ENCODE measurements at places on chromosomes 5 and 9. TPM values are rescaled to one million over a fixed set of nuclear protein-coding genes. Genes with fewer than 3 reads are reported as not detected.

DNA sequence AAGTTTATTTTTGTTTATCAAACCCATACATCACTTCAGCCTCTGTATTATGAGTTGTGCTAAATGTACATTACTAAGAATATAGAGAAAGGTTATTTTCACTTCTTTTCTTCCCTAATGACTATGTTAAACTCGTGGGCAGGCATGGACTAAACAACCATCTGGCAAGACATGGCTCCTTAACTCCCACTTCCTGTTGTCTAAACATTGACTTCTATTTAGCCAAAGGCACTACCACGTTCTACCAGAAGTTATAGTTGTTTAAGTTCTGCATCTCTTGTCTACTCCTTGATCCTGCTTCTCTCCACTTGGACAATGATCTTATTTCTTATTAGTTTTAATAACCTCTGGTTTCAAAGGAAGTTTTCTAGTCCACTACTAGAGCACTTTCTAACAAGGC lies 136.1 kb downstream of the MACIR start:
- H3K36me3 ChIP-seq: no peaks in the 10 kb centered on the region
- H3K27me3 ChIP-seq: no peaks in the 10 kb centered on the region
- no peak overlapping the region for H3K4me3 ChIP-seq
- DNase-seq: no peak
- no peak overlapping the region for H3K27ac ChIP-seq

DNA sequence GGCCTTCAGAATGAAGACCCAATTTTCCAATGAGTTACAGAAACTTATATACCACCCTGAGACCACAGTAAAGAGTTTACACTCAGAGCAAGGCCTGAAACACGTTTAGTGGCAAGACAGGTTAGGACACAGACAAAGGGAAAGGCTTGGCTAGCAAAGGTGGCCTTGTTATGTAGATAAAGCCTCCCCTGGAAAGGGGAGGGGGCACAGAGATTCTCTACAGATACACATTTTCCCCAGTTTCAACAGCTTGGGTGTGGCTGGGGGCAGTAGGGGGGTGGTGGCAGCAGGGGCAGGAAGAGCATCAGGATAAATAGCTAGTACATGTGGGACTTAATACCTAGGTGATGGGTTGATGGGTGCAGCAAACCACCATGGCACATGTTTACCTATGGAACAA lies 51.9 kb upstream of the PPP1R2B start:
- H3K4me3 ChIP-seq: no peak overlapping the region
- no peak overlapping the region for H3K27ac ChIP-seq
- peaks cover 11% of the 10 kb centered on the region for H3K4me1 ChIP-seq
- peaks cover 5% of the 10 kb centered on the region for H3K27me3 ChIP-seq

DNA sequence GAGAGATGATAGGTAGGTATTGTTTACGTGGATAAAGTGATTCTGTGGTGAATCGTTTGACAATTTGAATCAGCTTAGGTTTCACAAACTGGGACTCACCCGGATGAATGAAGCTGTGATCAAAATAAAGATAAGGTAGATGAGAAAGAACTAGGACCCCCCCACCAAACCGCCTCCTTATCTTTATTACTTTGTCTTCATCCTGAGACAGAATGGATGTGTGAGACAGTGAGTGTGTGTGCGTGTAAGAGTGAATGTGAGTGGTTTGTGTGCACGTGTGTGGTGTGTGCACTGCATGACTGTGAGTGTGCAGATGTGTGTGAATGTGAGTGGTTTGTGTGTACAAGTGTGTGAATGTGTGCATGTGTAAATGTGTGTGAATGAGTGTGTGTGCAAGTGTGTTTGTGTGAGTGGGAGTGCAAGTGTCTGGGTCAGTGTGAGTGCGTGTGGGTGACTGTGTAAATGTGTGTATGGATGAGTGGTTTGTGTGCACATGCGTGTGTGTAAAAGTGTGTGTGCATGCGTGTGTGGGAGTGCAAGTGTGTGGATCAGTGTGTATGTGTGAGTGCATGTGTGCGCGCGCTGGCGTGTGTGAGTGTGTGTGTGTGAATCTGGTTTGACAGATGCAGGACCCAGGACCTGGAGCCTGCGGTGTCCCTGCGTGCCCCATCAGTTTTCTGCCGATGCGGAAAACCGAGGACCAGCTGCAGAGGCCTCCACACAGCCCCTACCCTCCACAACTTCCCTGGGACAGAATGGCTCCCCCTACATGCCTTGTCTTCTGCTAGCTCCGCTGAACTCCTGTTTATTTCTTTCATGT lies 11.4 kb upstream of the ENG start:
- no peaks in the 10 kb centered on the region for H3K36me3 ChIP-seq
- no peak for DNase-seq
- no peak overlapping the region for H3K4me3 ChIP-seq
- no peaks in the 10 kb centered on the region for H3K27me3 ChIP-seq
- peak overlapping the region; percentile 50 for H3K27ac ChIP-seq

DNA sequence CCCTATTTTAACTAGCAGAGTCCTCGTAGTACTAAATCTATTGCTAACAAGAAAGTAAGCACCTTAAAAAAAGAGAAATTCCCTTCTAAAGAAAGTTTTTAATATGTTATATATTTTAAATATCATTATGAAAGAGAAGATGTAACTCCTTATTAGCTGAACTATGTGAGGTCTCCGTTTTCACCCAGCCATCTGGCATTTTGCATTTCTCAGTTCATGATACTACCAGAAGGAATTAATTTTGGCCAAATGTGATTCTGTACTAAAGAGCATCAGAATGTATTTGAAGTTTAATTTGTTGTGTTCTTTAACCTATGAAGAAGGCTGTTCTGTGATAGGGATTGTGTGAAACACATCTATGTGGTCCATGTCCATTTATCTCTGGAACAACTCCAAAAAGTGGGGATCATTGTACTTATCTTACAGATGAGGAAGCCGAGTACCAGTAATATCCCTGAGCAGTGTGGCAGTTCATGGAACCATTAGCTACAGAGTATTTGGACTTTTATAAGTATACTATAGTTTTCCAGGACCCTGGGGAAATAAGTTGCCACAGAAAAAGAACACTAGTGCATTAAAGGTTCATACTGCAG lies 29.8 kb downstream of the TNFAIP8 start:
- H3K4me3 ChIP-seq: no peak overlapping the region
- H3K4me1 ChIP-seq: peaks cover 11% of the 10 kb centered on the region
- H3K27me3 ChIP-seq: no peaks in the 10 kb centered on the region
- no peaks in the 10 kb centered on the region for H3K36me3 ChIP-seq

DNA sequence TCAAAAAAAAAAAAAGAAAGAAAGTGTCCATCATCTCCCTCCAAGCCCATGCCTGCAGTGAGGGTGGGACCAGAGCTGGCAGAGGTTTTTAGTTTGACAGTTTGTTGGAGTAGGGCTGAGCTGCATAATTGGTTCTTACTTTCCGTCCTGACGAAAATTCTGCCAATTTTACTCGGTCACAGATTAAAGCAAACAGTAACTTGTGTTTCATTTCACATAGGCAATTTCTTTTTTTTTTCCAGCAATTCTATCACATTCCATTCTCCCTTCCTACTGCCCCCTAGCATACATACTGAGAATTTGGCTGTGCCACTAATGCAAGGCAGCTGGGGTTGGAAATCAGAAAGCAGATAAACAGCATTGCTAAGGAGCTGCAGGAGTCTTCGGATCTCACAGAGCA lies 132.4 kb downstream of the FRMD3 start:
- H3K36me3 ChIP-seq: no peaks in the 10 kb centered on the region
- H3K27me3 ChIP-seq: no peaks in the 10 kb centered on the region
- DNase-seq: no peak
- no peaks in the 10 kb centered on the region for H3K4me1 ChIP-seq
- H3K4me3 ChIP-seq: no peak overlapping the region

DNA sequence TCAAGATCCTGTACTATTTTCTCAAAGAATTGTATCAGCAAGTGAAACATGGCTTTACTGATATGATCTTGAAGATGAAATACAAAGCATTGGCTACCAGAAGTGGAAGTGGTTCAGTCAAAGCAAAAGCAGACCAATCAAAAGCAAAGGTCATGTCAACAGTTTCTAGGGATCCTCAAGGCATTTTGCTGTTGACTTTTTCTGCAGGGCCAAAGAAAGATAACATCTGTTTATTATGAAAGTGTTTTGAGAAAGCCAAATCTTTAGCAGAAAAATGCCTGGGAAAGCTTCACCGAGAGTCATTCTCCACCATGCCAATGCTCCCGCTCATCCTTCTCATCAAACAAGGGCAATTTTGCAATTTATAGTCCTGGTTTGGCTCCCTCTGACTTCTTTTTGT lies 90.3 kb upstream of the ACO1 start:
- no peak overlapping the region for H3K27ac ChIP-seq
- DNase-seq: no peak
- no peaks in the 10 kb centered on the region for H3K27me3 ChIP-seq
- no peak overlapping the region for H3K4me3 ChIP-seq
- H3K36me3 ChIP-seq: no peaks in the 10 kb centered on the region

DNA sequence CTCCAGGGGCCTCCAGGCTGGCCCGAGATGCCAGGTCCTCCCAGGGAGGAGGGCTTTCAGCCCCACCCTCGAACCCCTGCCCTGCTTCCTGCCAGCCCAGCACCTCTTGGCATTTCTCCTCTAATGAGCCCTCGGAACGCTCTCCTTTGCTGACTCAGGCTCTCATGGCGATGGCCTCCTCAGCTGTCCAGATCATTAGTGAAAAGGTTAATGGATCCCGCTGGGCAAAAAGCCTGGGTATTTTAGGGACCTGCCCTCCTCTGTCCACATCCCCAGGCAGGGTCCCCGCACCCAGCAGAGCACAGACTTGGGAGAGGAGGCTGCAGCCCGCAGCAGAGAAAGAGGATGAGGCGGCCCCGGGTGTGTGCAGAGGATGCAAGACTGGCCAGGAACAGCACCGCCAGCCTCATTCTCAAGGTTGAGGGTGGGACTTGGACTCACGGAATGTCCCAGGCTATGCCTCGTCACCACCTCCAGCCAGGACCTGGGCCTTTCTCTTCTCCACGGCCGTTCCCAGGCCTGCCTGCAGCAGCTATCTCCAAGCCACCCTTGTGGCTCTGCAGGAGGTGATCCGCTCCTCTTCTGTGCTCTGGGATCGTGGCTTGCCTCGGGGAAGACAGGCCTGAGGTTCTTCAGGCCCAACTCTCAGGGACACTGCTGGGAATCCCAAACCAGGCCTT lies 23.0 kb upstream of the ADAMTS2 start:
- DNase-seq: no peak
- no peaks in the 10 kb centered on the region for H3K4me1 ChIP-seq
- H3K36me3 ChIP-seq: no peaks in the 10 kb centered on the region
- H3K27me3 ChIP-seq: no peaks in the 10 kb centered on the region

DNA sequence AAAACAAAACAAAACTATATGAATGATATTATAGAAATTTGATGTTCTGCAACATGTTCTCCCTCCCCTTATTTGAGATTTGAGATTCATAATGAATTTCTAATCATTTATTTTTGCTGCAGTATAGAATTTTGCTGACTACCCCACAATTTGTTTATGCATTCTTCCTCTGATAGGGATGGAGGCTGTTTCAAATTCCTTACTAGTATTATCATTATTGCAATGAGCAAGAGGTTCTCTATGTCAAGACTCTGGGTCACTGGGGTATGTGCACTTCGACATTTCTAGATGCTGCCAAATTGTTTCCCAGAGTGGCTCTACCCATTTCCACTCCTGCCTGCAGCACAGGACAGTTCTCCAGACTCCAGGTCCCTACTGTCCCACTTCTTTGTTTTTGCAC lies 54.9 kb upstream of the DAB2IP start:
- H3K4me3 ChIP-seq: no peak overlapping the region
- no peak overlapping the region for H3K27ac ChIP-seq
- no peaks in the 10 kb centered on the region for H3K36me3 ChIP-seq
- peaks cover 11% of the 10 kb centered on the region for H3K4me1 ChIP-seq
- no peak for DNase-seq

DNA sequence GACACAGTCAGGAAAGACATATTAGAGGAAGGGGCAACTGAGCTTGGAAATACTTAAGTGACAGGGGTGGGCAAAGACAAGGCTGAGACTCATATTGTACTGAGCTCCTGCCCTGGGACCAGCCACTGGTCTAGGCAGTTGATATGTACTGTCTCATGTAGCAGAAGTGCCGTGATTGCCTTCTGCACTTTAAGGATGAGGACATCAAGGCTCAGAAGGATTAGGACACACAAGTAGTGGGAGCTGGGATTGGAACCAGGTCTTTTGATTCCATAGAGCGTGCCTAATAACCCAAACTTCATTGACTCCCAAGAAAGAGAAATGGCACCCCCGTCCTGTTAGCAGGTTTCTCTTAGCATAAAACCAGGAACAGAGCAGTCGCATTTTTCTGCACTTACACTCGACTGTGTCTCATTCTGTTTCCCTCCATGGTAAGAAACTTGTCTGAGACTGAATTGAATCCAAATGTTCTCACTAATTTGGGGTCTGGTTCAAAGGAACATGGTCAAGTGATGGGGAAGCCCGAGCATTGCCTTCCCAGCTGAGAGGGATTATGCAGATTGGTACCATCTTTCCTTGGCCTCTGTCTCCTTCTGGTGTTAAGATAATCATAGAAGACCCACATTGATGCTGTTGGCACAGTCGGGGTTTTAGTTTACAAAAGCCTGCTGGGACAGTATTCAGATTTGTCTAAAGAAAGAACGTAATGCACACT lies 70.4 kb downstream of the ANGPTL2 start:
- no peak overlapping the region for H3K4me3 ChIP-seq
- peak; percentile 29 for DNase-seq
- H3K27me3 ChIP-seq: no peaks in the 10 kb centered on the region
- no peak overlapping the region for H3K27ac ChIP-seq

- H3K36me3 ChIP-seq: no peaks in the 10 kb centered on the region
- H3K4me1 ChIP-seq: peaks cover 7% of the 10 kb centered on the region
- no peak for DNase-seq
- H3K27ac ChIP-seq: no peak overlapping the region
- no peak overlapping the region for H3K4me3 ChIP-seq
Observed at GRCh38 chr5:168879331-168879730, 300.2 kb upstream of the PANK3 start.

GRCh38 chr9:13520069-13520468 lies 240.6 kb upstream of the MPDZ start:
- H3K36me3 ChIP-seq: no peaks in the 10 kb centered on the region
- H3K4me1 ChIP-seq: no peaks in the 10 kb centered on the region
- no peaks in the 10 kb centered on the region for H3K27me3 ChIP-seq
- DNase-seq: no peak

GRCh38 chr5:172284611-172284980 lies 1.0 kb upstream of the UBTD2 start:
- no peaks in the 10 kb centered on the region for H3K27me3 ChIP-seq
- H3K36me3 ChIP-seq: peaks cover 1% of the 10 kb centered on the region
- peak overlapping the region; percentile 78 for H3K27ac ChIP-seq
- no peaks in the 10 kb centered on the region for H3K4me1 ChIP-seq
- peak overlapping the region; percentile 77 for H3K4me3 ChIP-seq

GRCh38 chr5:95554331-95554646 lies 488 bp downstream of the SKIC3 start:
- H3K36me3 ChIP-seq: peaks cover 18% of the 10 kb centered on the region
- peak overlapping the region; percentile 99 for H3K4me3 ChIP-seq
- DNase-seq: no peak

SPATA31C2 gene
- total RNA-seq: not detected

DDX46 gene
- total RNA-seq: 86.5 TPM

RAI14 gene
- total RNA-seq: 27.6 TPM

HOMER1 gene
- total RNA-seq: 42.4 TPM

NMUR2 gene
- not detected for total RNA-seq

SLCO6A1 gene
- total RNA-seq: 3.1 TPM

SELENOP gene
- 91.4 TPM for total RNA-seq

CHSY3 gene
- 1.2 TPM for total RNA-seq

FAM221B gene
- not detected for total RNA-seq

MACIR gene
- 18.6 TPM for total RNA-seq

PLGRKT gene
- total RNA-seq: 31.3 TPM

IFNA2 gene
- not detected for total RNA-seq

SPINK13 gene
- total RNA-seq: not detected

TAF11L5 gene
- not detected for total RNA-seq

SMIM33 gene
- total RNA-seq: not detected

SPATA31D4 gene
- total RNA-seq: not detected

PCDHB2 gene
- total RNA-seq: 28.4 TPM
